ENCODE measurements at places on chromosomes 2 and 18.

DNA sequence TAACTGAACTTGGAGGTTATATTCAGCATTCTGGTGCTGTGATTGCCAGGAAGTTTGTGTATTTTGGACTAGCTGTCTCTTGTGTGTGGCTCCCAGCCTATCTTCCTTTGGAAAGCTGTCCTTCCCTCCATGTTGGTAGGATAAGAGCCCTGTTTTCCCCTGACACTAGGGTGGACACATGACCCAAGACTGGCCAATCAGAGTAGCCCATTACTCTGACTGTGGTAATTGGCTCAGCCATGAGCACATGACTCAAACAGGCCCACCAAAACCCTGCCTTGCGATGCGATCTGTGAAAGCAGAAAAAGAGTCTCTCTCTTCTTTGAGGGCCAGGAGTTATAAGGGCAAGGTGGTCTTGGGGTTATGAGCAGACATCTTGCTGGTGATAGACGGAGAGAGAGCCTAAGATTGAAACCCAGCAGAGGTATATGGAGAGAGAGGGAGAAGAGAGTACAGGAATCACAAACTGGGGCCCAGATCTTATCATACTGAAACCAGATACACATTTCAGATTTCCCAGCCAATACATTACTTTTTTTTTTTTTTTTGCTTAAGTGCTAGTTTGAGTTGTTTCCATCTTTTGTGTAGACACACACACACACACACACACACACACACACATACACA lies 45.3 kb upstream of the SERPINE2 start:
- H3K27me3 ChIP-seq = no peaks in the 10 kb centered on the region
- peaks cover 2% of the 10 kb centered on the region for H3K4me1 ChIP-seq
- H3K27ac ChIP-seq = no peak overlapping the region
- no peak overlapping the region for H3K4me3 ChIP-seq
- no peak for DNase-seq

GRCh38 chr2:124911560-124911959 lies 886.5 kb downstream of the CNTNAP5 start:
- no peaks in the 10 kb centered on the region for H3K27me3 ChIP-seq
- no peaks in the 10 kb centered on the region for H3K4me1 ChIP-seq
- DNase-seq = no peak
- H3K4me3 ChIP-seq = no peak overlapping the region
- no peak overlapping the region for H3K27ac ChIP-seq

GRCh38 chr2:201837824-201838431 lies 31.6 kb downstream of the CDK15 start:
- H3K27me3 ChIP-seq = peaks cover 16% of the 10 kb centered on the region
- DNase-seq = no peak
- H3K4me3 ChIP-seq = no peak overlapping the region
- H3K36me3 ChIP-seq = no peaks in the 10 kb centered on the region
- H3K4me1 ChIP-seq = no peaks in the 10 kb centered on the region

DNA sequence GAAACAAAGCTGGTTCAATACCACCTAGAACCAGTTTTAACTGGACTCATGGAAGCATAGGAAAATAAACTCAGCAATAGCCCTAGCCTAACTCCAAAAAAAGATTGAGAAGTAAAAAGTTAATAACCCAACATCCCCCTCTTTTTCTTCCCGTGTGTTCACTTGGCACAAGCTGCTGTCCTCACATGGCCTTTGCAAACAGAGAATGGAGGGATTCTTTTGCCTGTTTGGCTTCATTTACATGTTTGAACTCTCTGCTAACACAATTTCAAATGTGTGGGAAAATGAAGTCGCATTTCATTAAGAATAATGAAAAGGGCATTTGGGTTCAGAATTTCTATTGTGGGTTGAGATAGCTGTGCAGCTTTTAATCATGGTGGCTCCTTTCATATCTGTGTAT lies 589.2 kb upstream of the LRRTM1 start:
- no peaks in the 10 kb centered on the region for H3K36me3 ChIP-seq
- no peaks in the 10 kb centered on the region for H3K27me3 ChIP-seq
- H3K27ac ChIP-seq = no peak overlapping the region
- DNase-seq = no peak
- no peak overlapping the region for H3K4me3 ChIP-seq

DNA sequence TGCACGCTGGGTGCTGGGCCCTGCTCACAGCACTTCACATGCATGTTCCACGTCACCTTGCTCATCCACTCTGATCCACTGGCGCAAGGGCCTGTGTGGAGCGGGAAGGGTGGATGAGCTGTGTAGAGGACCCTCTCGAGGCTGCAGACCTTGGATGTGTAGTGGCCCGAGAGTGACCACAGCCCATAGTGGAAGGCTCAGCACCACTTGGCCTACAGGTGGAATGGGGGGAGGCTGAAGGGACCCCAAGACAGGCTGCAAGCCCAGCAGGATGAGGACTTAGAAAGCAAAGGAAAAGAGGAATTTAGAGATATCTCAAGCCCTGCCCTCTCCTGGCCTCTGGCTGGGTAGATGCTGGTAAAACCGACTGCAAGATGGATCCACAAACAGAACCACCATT lies 175.9 kb upstream of the COPS8 start:
- no peak overlapping the region for H3K27ac ChIP-seq
- H3K36me3 ChIP-seq = no peaks in the 10 kb centered on the region
- DNase-seq = no peak
- no peaks in the 10 kb centered on the region for H3K4me1 ChIP-seq
- H3K4me3 ChIP-seq = no peak overlapping the region

DNA sequence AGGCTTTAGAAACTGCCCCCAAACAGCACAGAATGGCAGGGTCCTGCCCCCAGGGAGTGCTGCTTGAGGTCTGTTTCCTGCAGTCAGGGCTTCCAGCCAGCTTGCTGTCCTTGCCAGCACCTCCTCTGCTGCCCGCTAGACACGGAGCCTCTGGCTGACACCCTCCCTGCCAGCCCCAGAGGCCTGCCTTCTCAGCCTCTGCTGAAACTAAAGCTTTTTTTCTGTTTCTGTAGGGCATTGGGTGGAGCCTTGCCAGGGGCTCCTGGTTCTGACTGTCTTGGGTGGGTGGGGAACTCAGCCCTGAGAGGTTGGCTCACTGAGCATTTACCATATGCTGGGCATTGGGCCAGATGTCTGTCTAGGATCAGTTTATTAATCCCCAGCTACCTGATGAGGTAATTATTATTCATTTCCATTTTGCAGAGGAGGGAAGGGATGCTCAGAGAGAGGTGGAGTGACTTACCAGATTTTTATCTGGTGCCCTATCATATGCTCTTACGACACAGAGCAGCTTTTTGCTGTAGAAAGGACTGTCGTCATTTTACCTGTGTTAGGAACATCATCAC lies 35.4 kb downstream of the INPP4A start:
- no peaks in the 10 kb centered on the region for H3K27me3 ChIP-seq
- peak overlapping the region; percentile 77 for H3K27ac ChIP-seq
- peaks cover 2% of the 10 kb centered on the region for H3K36me3 ChIP-seq
- peak overlapping the region; percentile 29 for H3K4me3 ChIP-seq
- peak; percentile 50 for DNase-seq

DNA sequence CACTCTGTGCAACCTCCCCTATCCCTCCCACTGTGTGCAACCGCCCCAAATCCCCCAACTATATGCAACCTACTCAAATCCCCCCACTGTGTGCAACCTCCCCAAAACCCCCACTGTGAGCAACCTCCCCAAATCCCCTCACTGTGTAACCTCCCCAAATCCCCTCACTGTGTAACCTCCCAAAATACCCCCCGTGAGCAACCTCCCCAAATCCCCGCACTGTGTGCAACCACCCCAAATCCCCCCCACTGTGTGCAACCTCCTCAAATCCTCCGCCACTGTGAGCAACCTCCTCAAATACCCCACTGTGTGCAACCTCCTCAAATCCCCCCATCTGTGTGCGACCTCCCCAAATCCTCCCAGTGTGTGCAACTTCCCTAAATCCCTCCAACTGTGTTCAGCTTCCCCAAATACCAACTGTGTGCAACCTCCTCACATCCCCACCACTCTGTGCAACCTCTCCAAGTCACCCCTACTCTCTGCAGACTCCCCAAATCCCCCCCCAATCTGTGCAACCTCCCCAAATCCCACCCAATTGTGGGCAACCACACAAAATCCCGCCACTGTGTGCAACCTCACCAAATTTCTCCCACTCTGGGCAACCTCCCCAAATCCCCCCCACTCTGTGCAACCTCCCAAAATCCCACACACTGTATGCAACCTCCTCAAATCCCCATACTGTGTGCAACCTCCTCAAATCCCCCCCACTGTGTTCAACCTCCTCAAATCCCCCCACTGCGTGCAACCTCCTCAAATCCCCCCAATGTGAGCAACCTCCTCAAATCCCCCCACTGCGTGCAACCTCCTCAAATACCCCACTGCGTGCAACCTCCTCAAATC lies 114.1 kb downstream of the TPO start:
- no peaks in the 10 kb centered on the region for H3K4me1 ChIP-seq
- no peaks in the 10 kb centered on the region for H3K36me3 ChIP-seq
- no peaks in the 10 kb centered on the region for H3K27me3 ChIP-seq
- no peak overlapping the region for H3K27ac ChIP-seq

DNA sequence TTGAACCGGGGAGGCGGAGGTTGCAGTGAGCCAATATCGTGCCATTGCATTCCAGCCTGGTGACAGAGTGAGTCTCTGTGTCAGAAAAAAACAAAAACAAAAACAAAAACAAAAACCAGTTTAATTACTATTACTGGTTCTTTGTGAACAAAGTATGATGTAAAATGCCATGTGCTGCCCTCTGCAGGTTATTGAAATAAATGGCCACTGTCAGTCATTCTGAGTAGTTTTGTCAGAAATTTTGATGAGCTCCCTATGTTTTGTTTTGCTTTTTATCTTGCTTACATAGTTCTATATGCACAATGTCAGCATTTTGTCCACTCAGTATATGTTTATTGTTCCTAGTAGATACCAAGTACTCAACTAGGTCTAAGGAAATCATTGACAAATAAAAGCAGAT lies 423.6 kb upstream of the CHST9 start:
- no peak for DNase-seq
- no peaks in the 10 kb centered on the region for H3K27me3 ChIP-seq
- no peak overlapping the region for H3K27ac ChIP-seq
- no peaks in the 10 kb centered on the region for H3K4me1 ChIP-seq

- no peak for DNase-seq
- H3K36me3 ChIP-seq = no peaks in the 10 kb centered on the region
- H3K27ac ChIP-seq = no peak overlapping the region
- H3K4me1 ChIP-seq = no peaks in the 10 kb centered on the region
- no peak overlapping the region for H3K4me3 ChIP-seq
Measured at GRCh38 chr2:141968433-141968832, 162.4 kb downstream of the LRP1B start.

GRCh38 chr2:99842451-99842850 lies 299.9 kb downstream of the AFF3 start:
- H3K4me3 ChIP-seq = no peak overlapping the region
- H3K36me3 ChIP-seq = no peaks in the 10 kb centered on the region
- H3K4me1 ChIP-seq = peaks cover 2% of the 10 kb centered on the region

DNA sequence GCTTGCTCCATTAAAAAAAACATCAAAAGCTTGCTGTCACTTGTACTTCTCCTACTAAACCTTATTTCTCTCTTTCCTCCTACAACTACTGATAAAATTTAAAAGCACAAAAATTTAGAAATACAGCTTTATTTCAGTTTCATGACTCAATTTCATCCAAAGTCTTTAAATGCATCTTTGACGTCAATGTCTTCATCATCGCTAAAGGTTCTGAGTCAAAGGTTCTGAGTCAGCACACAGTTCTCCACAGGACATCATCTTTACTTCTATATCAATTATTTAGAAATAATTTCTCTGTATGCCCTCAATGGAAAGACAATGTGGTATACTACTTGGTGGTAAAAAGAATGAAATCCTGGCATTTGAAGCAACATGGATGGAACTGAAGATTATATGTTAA lies 163.9 kb upstream of the DNMT3A start:
- no peak overlapping the region for H3K4me3 ChIP-seq
- H3K4me1 ChIP-seq = no peaks in the 10 kb centered on the region
- no peak for DNase-seq
- no peak overlapping the region for H3K27ac ChIP-seq
- H3K27me3 ChIP-seq = no peaks in the 10 kb centered on the region

- H3K27me3 ChIP-seq = peaks cover 28% of the 10 kb centered on the region
- no peaks in the 10 kb centered on the region for H3K36me3 ChIP-seq
- no peak overlapping the region for H3K27ac ChIP-seq
- no peak overlapping the region for H3K4me3 ChIP-seq
- H3K4me1 ChIP-seq = no peaks in the 10 kb centered on the region
Measured at GRCh38 chr18:919078-919477, 14.4 kb downstream of the ADCYAP1 start.

DNA sequence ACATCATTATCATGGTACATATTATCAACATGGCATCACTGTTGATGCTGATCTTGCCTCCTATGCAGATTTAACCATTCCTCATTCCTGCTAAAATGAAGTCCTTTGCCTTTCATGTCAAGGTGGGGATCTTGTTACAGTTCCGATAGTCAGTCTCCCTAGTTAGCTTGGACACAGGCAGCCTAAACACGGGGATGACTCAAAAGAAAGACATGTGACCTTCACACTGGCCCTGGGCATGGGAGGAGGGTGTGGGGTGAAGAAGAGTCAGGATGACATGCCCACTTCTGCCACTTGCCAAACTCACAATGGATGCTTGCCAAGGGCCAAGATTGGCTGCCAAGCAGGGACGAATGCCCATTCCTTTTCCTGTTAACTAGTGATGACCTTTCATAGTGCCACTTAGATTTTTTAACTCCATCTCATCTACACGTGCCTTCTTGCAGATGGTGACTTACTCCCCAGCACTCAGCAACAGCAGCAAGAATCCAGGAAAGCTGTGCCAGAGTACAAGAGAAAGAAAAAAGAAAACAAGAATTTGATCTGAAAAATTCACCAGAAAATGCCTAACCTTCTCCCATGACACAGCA lies 13.9 kb upstream of the SLC1A4 start:
- no peaks in the 10 kb centered on the region for H3K36me3 ChIP-seq
- H3K4me3 ChIP-seq = no peak overlapping the region
- DNase-seq = no peak
- H3K27me3 ChIP-seq = no peaks in the 10 kb centered on the region

All from activated naive CD8-positive, alpha-beta T cell treated with anti-CD3 and anti-CD28 coated beads, Interleukin-2, amount 50 U/mL, for 24 hours (primary cell).